ENCODE measurements at places on chromosomes 12 and 14.

DNA sequence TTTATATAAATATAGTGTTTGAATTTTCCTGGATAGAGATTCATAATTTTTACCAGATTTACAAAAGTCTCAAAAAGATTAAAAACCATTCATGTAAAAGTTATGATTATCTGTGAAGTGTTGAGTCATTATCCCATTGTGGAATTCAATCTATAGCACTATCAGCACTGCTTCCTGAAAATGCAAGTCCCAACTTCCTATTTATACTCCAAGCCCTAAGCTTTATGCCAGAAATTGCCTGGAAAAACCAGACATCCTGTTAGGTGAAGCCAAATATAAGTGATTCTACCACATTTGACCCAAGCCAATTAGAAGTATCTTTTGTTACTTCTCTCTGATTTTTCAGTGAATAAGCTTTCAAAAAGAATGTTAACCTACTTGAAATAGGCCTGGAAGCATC lies 129.1 kb downstream of the GPR135 start:
- no peak for DNase-seq

GRCh38 chr12:52494518-52494917 lies 1.5 kb upstream of the KRT6A start:
- peak; percentile 82 for DNase-seq

DNA sequence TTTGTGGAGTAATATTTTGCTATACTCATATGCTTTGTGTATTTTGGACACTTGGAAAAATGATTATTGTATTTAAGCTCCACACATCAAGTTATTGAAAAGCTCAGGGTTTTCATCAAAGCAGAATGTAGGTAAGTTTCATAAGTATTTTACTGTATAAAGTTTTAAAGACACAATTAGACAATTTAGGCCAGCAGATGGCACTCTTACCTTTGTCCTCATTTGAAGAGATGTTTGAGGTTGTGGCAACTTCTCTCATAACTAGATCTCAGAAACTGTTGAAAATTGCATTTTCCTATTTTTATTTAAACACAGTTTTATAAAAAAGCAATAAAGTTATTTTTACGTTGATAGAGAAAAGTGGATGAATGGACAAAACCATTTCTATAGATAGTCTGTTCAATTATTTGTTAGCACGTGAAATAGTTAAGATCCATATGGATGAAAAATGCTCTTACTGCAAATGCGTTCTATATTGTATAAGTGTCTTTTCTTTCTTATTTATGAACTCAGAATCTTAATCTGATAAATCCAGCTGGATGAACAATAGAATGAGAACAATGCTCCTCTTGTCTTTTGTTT lies 300.0 kb downstream of the AEBP2 start:
- peak; percentile 72 for DNase-seq

- peak; percentile 35 for DNase-seq
Measured at GRCh38 chr12:9867531-9867930, 1.6 kb downstream of the CLEC2B start.

- DNase-seq: no peak
Measured at GRCh38 chr12:117284140-117284539, 77.3 kb downstream of the NOS1 start.

DNA sequence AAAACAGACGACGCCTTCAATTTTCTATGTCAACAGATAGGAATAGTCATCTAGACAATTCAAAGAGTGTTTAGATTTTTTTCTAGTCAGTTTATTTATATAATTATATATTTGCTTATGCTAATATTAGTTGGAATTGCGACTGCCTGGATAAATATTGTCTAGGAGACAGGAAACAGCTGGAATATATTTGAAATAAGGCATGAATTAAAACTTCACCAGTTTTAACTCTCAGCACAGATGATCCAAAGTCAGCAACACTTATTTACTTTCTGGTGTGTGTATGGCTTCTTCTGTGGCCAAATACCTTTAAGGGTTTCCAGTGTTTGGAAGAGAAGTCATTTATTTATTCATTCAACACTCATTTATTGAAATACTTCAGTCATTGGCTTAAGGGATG lies 1215.4 kb upstream of the USP15 start:
- DNase-seq: no peak

DNA sequence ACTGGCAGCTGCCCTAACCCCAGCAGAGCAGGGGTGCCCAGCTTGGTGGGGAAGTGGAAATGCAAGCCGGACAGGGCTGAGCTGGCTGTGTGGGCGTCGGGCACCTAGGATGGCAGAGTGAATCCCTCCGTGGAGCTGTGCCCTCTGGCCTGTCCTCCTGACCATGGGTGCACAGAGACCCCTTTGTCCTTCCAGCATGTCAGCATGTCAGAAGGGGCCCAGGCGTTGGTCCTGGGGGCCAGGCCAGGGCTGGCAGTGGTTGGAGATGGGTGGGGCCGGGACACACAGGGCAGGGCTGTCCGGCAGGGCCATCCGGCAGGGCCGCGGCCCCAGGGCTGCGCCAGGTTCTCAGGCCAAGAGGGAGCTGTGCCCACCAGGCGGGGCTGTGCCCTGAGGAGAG lies 8.8 kb upstream of the TEX22 start:
- no peak for DNase-seq

DNA sequence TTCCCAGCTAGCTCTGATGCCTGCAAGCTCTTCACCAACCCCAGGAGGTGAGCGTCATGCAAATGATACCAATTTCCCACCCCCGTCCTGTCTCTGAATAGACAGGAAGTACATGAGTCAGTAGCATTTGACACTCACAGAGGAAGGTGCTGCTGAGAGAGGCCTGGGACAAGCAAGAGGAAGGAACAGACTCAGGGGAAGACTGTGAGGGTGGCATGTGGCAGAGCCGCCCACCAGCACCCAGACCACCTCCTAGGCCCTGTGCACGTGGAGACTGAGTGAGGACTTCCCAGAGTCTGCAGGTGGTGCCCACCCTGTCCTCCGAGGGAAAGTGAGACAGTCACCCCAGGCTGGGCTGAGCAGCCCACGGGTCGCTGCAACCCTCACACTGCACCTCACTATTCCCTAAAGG lies 199.5 kb upstream of the SFSWAP start:
- DNase-seq: peak; percentile 70

- DNase-seq: no peak
Measured at GRCh38 chr12:8553088-8553627, 12.5 kb upstream of the CLEC4E start.

GRCh38 chr12:53624956-53625355 lies 1.2 kb downstream of the ATF7 start:
- peak; percentile 44 for DNase-seq

DNA sequence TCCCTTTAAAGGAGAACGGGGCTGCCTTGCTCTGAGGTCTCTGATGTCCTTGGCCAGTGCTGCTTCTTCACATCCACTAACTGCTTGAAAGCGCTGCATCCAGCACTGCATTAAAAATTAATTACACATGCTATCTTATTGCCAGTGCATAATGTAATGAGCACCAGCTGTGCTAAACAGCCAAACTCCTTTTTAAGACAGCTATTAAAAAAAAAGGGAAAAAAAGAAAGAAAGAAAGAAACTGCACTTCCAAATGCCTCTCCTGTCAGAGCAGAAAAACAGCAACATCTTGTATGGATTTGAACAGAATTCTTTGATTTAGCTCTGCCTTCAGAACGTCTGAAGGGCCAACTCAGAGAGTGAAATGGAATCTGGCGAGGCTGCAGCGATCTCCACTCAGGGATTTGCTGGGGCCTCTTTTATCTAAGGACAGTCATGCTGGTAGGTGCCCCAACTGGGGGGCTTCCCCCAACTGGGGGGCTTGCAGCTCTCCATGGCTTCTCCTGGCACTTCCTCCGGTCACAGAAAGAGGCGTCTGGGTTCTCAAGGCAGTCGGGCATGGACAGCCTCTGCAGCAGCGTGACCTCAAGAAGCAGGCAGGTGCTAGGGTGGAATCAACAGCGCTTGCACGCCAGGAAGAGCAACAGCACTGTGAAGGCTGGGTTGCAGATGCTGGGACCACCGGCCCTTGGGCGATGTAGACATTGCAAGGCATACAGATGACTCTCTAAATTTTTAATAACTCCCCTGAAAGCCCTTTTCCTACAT lies 46.4 kb downstream of the BCL11B start:
- DNase-seq: no peak

DNA sequence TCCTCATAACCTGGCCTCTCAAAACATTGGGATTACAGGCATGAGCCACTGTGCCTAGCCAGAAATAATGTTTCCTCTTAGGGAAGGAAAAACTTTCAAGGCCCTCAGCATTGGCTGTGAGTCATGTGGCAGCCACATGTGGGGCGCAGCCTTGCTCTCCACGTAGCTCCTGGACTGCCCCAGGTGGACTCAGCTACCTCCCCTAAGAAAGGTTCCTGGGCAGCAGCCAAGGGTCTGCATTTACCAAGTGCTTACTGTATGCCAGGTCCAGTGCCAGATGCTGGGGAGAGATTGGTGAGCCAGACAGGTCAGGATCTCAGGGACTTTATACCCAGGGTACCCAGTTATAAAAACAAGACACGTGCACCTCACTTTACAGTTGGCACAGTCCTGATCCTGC lies 3.7 kb upstream of the TRPV4 start:
- DNase-seq: peak; percentile 56

DNA sequence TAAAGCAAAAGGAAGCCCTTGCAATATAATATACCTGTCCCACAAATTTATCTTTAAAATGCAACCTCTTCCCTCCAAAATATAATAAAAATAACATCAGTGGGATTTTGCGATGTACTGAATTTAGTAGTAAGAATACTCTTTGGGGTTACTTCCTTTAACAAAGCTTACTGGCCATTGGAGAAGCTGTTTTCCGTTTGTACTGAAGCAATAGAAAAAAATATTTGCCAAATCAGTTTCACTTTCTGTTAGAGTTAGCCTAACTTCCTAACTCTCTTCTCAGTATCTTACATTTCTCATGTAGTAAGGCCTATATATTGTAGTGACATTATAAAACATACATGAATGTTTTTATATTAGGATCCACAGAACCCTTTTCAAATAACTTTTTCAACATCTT lies 3.7 kb downstream of the MAX start:
- DNase-seq: peak; percentile 62

DNA sequence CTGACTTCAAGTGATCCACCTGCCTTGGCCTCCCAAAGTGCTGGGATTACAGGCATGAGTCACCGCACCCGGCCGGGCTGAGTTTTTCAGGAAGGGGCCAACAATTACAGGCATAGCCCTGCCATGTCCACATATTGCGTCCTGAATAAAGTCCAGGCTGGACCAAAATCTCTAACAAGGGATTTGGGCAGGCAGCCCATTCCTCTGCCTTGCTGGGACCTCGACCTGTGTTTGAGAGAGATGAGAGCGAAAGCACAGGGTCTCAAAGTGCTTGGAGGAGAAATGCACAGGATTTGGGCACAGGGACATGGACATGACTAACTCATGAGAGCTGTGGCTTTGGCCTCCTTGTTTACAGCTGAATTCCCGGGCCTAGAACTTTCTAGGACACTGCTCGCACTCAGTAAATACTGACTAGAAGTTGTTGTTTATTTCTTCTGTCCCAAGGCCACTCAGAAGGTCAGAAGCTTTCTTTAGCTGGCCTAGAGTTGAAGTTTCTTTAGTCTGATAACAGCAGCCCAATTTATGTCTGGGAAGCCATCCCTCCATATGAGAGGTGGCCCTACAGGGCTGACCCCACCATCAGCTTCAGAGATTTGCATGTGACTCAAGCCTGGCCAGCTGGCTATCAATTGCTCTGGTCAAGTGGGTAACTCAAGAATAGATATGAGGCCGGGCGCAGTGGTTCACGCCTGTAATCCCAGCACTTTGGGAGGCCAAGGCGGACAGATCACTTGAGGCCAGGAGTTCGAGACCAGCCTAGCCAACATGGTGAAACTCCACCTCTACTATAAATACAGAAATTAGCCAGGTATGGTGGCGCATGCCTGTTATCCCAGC lies 11.7 kb downstream of the CAMKK2 start:
- DNase-seq: peak; percentile 28

DNA sequence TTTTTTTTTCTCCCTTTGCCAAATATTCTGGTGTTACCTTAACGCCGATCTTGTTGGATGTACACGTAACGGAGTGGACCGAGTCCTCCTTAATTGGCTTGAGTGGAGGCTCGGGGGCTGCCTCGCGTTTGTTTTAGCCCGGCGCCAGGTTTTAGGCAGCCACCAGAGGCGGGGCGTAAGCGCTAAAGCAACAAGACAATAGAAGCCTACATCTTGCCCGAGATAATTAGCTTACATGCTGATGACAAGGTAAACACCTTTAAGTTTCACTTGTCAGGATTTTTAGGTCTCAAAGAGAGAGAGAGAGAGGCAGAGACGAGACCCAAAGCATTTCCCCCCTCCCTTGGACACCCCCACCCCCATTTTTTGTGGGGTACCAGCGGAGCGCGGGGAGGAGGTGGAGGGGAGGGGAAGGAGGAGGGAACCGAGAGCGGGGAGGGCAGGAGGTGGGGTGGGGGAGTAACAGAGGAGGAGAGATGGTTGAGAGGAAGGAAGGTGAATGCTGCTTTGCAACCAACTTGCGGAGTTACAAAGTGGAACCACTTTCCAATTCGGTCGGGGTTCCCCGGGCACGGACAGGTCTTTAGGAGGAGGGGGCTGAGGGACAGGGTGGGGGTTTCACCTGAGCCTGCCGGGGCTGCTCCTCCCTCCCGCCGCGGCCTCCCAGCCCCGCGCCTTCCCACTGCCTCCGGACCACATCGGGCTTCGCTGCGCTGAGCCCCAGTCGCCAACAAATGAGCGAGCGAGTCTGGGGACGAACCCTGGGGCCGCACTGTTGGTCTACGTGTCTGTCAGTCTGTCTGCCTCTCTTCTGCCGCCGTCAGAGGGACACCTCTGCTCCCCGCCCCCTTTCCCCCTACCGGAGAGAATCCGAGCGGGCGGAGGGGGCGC lies at the start of gene NKX2-1:
Gene NKX2-1, minus strand, starts transcription at position 802 of the 891 bp plus-strand sequence. Its CDS starts 103 bp downstream, at position 699.
- DNase-seq: no peak

GRCh38 chr12:27493260-27493940 lies 30.6 kb upstream of the PPFIBP1 start:
- peak; percentile 13 for DNase-seq

- DNase-seq: no peak
Measured at GRCh38 chr12:12586879-12587675, 24.4 kb upstream of the DUSP16 start.

DNA sequence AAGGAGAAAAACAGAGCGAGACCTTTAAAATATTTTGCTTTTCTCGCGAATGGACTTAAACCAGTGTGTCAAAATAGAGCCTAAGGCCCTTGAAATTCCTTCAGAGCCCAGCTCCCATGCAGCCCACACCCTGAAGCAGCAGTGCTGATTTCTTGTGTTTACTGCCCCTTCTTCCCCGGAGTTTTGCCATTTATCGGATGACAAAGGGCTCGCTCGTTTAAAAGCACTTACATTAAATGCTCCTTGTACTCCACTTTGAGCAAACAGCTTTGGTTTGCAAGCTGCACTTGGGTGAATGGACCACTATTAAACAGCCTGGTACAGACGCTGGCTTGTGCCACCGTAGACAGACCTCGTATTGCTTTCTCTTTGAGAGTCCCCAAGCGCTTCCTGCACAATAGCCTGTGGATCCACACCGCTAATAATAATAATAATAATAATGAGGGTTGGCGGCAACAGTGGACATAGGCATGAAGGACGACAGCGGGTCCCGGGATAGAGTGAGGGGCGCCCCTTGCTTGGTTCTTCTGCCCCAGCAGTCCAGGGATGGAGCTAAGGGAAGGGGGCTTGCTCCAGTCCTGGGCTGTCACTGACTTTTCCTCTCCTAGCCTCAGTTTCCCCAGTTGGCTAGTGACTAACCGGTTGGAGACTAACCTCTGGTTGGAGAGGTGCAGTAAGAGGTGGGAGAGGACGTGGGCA lies 6.6 kb downstream of the DLK1 start:
- no peak for DNase-seq

Data from GM23248 (cell line).